ENCODE measurements at places on chromosomes 7 and 10.

GRCh38 chr10:84523526-84523925 is 195.1 kb downstream of the CCSER2 start:
- DNase-seq = no peak

- no peak for DNase-seq
These were observed 19.7 kb downstream of the UBE3C start for GRCh38 chr7:157158400-157158799.

DNA sequence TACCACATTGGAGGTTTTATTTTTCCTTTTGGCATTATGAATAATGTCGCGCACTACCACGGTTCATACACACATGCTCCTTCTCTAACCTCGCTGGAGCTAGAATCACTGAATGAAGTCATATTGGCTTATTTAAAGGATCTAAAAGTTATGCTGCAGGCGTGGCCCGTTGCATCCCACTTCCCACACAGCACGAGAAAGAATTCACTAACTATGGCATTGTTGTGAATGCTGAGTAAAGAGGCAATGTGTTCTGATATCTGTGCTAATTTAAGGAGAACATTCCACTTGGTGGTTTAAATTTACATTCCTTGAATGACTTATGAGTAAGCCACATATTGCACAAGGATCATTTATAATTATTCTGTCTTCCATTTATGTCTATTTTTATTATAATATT is 20.7 kb downstream of the TCERG1L start:
- no peak for DNase-seq

DNA sequence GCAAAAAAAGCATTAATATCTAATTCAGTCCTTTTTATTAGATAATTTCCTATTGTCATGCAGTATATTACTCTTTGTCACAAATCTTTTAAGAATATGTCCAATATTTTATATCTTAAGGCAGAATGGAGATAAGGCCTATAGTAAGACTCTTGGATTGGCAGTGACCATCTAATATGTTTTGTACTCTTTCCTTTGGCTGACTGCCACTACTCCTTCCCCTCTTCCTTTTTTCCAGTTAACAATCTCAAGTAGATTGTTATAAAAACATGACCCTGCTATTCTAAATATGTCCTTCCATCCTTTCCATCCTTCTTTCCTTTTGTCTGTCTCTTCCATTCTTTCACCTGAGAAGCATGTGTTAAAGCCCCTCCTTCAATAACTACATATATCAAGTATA is 92.8 kb upstream of the TMEM168 start:
- no peak for DNase-seq

- DNase-seq = no peak
These were observed at the start of gene LGI1 for GRCh38 chr10:93757801-93758507. TSS of gene LGI1 (plus strand) at chr10:93757936. CDS start at chr10:93758145, 209 bp downstream.

GRCh38 chr7:90723233-90723632 is 127.1 kb downstream of the CDK14 start:
- no peak for DNase-seq

DNA sequence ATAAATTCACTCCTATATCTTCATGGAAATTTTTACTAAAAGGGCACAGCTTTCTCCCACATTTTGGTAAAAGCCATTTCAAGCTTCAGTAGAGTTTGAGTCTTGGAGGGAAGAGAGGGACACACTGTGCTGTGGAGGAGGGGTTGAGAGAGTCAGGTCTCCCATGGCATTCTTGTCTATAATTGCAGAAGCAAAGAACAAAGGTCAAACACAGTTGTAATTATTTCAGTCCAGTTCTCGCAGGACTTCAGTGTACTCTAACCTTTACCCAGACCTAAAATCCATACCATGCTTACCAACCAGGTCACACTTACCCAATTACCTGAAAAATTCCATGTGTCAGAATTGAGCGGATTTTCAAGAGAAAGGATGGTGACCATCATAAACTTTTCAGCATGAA is 298.4 kb downstream of the XPNPEP1 start:
- DNase-seq = no peak

DNA sequence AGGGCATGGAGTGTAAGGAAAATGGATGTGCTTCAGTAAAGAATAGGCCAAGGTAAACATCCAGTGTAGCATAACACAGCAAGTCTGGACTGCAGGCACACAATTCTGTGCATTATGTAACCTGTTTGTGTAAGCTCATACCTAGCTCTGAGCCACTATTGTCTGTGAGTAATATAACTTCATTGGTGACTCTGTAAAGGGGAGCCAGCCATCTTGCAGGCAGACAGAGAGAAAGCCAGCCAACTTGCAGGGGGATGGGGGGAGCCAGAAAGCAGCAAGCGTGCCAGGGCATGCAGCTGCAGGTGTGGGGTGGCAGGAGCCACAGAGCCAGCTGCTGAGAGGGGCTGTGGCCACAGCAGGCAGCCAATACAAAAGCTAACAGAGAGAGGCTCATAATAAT is 449.2 kb downstream of the IPMK start:
- DNase-seq = no peak

- no peak for DNase-seq
These were observed 156.5 kb upstream of the HDAC9 start for GRCh38 chr7:18338910-18339523.

DNA sequence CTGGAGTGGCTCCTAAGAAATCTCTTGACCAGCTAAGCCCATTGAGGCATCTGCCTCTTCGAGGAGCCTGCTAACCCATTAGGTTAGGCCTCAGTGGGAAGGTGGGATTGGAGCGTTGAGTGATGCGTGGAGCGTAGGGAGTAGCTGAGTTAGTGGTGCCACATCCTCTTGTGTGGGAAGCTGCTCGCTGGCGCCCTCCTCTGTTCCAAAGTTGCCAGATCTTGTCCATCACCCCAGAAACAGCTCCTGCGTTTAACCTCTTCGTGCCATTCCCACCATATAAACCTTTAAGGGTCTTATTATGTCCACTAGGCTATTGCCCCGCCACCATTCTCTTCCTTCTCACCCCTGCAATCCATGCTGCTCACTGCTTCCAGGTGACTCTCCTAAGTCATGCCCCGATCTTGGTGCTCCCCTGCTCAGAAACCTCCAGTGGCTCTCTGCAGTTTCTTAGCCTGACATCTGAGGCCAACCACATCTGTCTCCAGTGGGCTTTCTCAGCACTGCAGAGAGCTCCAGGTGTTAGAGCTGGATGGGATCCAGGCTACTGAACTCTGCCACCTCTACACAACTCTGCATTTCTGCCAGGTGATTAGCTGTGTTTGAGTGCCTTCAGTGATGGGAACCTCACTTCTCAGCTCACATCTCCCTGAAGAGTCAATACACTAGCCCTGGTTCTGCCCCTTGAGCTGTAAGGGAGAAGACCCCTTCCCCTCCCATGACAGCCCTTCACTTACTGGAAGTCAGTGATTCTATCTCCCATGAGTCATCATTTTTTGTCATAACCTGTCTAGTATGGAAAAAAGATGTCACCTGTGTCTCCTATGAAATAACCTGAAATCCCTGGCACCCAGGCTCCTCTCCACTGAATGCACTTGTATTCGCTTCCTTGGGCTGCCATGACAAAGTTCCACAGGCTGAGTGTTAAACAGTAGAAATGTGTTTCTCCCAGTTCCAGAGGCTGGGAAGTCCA is 65.0 kb upstream of the FGFR2 start:
- no peak for DNase-seq

- DNase-seq = peak; percentile 52
These were observed 228.9 kb upstream of the TCF7L2 start for GRCh38 chr10:112721080-112721698.

GRCh38 chr7:155927905-155928304 is 115.6 kb upstream of the SHH start:
- DNase-seq = no peak

DNA sequence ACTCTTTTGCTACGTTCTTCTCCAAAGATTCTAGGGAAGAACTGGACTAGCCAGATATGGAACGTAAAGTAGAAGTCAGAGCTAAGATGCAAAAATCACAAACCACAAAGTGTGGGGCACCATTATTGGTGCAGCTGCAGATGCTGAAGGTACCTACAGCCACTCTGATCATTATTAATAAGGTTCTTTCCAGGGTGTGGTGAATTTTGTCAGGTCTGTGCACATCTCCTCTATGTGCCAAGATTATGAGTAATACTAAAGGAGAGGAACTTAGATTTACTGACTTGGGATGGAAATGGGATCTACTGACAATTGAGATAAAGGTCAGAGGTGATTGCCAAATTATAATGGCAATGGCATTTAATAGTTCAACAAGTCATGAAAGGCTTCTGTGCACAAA is 148.2 kb downstream of the RAPGEF5 start:
- no peak for DNase-seq

- no peak for DNase-seq
These were observed 93.2 kb downstream of the ADCYAP1R1 start for GRCh38 chr7:31145339-31145738.

GRCh38 chr10:44193567-44194220 is 191.2 kb downstream of the CXCL12 start:
- no peak for DNase-seq

- no peak for DNase-seq
These were observed 706.7 kb upstream of the PHF14 start for GRCh38 chr7:10266976-10267375.

GRCh38 chr7:140310337-140311002 is 87.9 kb downstream of the SLC37A3 start:
- DNase-seq = no peak

GRCh38 chr10:48363617-48364355 is 57.3 kb downstream of the MAPK8 start:
- peak; percentile 70 for DNase-seq

- no peak for DNase-seq
These were observed 6.3 kb downstream of the HECTD2 start for GRCh38 chr10:91416339-91416855.

DNA sequence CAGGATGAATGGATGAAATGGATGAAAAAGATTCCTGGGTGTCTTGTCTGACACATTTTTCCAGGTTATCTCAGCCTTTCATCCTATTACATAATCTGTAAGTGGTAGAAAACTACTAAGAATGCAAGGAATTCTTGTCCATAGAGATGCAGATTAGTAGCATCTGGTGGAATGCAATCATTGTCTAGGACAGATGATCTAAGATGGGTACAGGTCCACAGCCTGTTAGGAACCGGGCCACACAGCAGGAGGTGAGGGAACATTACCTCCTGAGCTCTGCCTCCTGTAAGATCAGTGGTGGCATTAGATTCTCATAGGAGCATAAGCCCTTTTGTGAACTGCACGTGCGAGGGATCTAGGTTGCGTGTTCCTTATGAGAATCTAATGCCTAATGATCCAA is 225.0 kb downstream of the CALN1 start:
- DNase-seq = no peak

- DNase-seq = no peak
These were observed 16.2 kb downstream of the ZNF425 start for GRCh38 chr7:149109969-149110368.

DNA sequence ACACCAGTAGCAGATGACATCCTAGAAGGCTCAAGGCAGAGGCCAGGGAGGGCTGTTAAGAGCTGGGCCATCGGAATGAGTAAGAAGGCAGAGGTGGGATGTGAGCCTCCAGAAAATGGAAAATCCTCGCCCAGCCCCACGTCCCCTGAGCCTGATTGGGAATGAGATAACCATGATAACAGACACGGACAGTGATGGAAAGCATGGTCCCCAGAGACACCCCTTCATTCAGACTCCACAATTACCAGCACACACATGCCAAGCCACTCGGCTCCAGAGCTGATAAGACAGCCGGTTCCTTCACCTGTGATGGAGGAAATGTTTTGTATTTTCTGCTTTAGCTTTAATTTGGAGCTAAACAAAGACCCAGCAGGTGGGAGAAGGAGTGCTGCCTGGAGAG is 106.0 kb downstream of the GRID1 start:
- no peak for DNase-seq

GRCh38 chr7:132239422-132239994 is 336.8 kb downstream of the PLXNA4 start:
- DNase-seq = no peak

GRCh38 chr7:71264005-71264404 is 132.1 kb downstream of the GALNT17 start:
- DNase-seq = no peak

DNA sequence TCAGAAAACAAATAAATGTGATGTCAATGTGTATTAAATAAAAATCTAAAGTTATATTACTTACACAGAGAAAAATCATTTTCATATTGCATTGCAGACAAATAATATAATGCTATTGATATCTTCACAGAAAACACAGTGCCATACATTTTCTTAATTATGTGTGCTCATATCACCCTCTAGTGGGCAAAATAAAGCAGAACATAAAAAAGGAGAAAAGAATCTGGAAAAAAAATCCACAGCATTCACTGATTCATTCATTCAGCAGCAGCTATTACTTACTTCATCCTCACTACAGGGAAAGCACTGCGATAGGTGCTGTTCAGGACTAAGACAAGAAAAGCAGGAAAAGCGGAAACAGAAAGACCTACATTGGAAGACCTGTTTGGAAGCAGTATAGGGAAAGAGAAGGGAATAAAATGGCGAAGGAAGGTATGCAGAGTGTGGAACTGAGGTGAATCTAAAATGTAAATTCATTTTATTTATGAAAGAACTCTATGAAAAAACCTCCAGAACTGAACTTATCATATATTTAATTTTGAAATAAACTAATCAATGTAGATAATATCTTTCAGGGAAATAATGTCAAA is 73.2 kb downstream of the POT1 start:
- DNase-seq = peak; percentile 44

- DNase-seq = no peak
These were observed 85.9 kb upstream of the GATA3 start for GRCh38 chr10:7968510-7969112.

GRCh38 chr7:130493275-130493873 is 1.5 kb downstream of the MEST start:
- DNase-seq = peak; percentile 32

GRCh38 chr10:120138689-120139088 is 246.2 kb downstream of the SEC23IP start:
- no peak for DNase-seq

DNA sequence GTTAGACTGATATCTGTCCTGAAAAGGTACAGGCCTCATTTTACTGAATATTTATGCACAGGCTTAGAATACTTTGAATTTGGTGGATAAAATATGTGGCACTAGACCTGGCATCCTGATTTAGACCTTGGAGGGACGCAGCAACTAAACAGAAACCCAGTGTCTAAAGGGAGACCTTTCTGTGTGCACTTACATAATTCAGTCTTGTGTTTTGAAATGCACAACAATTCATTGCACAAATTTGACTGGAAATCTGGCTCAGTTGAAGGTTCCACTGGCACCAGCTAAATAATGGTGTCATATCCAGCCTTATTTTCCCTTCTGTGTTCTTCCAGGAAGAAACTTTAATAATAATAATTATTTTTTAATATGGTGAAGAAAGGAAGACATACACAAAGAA is 142.1 kb downstream of the SND1 start:
- no peak for DNase-seq

DNA sequence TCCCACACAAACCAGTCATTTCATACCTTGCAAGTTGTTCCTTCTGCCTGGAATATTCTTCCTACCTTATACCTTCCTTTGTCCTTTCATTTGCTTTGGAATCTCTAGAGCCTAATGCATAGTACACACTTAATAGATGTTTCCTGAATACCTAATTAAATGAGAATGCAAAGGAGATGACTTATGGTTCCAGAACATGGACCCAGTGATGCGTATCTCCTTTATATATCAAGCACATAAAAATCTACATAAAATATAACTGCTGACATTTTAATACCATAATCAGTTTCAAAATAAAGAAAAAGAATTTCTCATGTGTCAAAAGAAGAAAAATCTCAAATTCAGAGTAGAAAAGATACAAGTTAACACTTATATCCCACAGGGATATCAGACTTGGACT is 110.6 kb upstream of the ASAH2 start:
- DNase-seq = no peak

Data from HCEC 1CT (cell line).